GM20000 (cell line): ENCODE measurements at places on chromosomes 11 and 22.
A peak's percentile ranks its signal among the peaks of the same experiment; 100 is the strongest.

- DNase-seq: no peak
Measured at GRCh38 chr11:898143-898511, 12.5 kb downstream of the CHID1 start.

- DNase-seq: no peak
Measured at GRCh38 chr11:118606844-118607228, 579 bp upstream of the PHLDB1 start.

GRCh38 chr11:28346209-28346608 lies 238.0 kb downstream of the METTL15 start:
- no peak for DNase-seq

- no peak for DNase-seq
Measured at GRCh38 chr11:14449302-14449714, 50.3 kb downstream of the COPB1 start.

- DNase-seq: no peak
Measured at GRCh38 chr11:12680246-12680939, 6.2 kb downstream of the TEAD1 start.

GRCh38 chr11:36619502-36619901 lies 21.5 kb upstream of the RAG2 start:
- DNase-seq: no peak

- DNase-seq: no peak
Measured at GRCh38 chr11:87320123-87320522, 282.4 kb downstream of the TMEM135 start.

DNA sequence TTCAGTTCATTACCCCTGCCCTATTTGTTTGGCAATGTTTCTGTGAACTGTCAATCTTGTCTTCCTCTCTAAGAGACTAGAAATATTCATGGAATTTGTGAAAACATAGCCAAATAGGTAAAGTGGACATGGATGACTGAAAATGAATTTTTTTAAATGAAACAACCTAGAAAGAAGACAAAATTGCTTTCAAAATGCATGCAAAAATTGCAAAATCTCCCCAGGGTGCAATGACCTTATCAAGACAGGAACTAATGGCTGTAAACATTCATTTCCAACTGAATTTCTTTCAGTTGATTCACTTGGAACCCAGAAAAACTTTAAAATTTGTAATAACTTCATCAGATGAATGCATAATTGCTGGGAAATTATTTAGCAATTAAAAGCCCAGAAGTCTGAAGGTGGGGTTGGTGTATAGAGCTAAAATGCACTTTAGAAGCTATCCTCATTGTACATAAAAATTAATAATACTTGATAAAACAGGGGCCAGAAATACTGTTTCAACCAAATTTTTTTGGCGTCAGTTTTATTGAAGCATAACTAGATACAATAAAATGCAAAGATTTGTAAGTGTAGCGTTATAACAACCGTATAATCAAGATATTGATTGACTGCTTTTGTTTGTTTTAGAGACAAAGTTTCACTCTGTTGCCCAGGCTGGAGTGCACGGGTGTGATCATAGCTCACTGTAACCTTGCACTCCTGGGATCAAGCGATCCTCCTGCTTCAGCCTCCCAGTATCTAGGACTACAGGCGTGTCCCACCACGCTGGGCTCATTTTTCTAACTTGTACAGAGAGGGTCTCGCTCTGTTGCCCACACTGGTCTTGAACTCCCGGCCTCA lies 27.6 kb upstream of the SLC35C1 start:
- DNase-seq: no peak

DNA sequence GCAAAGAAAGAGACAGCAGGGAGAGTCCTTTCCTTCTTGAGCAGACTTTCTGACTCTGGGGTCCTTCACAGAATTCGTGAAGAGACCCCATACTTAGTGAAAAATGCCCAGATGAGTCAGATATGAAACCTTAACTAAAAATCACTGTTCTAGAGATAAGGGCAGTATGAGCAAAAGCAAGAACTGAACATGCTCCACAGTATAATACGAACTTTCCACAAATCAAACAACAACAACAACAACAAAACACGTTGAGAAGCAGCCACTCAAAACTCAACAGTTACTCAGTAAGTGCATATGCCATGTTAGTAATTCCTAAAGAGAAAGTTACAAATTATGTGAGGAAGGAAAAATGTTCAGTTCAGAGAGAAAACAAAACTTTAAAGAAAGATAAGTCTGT lies 44.3 kb downstream of the PITPNB start:
- no peak for DNase-seq

GRCh38 chr11:64316672-64317324 lies 561 bp downstream of the TRMT112 start:
- DNase-seq: no peak

GRCh38 chr11:94785509-94785908 lies 17.4 kb downstream of the AMOTL1 start:
- no peak for DNase-seq

- no peak for DNase-seq
Measured at GRCh38 chr11:2176389-2176900, 4.8 kb upstream of the TH start.

GRCh38 chr11:120657306-120658070 lies 145.9 kb downstream of the GRIK4 start:
- peak; percentile 38 for DNase-seq

DNA sequence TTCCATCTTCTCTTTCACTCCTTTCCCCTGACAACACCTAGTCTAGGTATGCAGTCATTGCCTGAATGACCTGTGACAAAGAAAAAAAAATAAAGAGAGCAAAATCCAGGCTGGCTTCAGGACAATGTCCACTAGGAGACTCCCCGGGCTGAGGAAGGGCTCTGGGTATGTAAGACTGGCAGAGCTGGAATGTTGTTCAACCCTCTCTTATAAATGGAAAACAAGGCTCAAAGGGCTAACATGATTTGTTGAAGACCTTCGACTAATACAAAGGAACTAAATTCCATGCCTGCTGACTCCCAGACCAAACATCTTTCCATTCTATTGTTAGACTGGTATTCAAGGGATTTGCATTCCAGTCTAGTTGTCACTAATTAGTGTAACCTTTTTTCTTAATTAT lies 122.2 kb downstream of the ARL14EP start:
- DNase-seq: no peak

DNA sequence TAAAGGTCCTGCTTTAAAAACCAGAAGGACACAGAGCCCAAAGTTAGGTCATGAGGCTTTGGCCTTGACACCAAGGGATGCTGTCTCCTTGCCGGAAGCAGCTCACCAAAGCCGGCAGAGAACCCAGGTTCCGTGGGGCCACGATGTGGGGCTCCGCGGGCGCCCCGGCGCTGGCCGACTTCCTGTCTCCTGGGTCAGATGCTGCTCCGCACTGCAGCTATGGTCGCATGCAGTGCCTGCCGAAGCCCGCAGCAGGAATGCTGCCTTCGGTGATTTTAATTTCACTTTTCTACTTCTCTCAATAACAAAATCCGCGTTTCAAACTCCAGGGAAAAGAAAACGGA lies 454 bp upstream of the OTUB1 start:
- DNase-seq: peak; percentile 82

DNA sequence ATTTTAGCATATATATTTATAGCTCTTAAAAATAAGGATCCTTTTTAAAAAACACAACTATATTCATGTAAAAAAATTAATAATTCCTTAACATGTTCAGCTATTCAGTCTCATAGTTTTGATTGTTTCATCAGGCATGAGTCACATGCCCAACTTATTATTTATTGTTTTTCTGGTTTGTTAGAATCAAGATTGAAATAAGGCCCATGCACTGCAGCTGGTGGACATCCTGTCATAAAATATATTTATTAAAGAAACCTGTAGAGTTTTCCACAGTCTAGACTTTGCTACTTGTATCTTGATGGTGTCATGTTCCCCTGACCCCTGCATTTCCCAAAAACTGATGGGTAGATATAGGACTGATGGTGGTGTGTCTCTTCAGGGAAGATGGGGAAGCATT lies 77.4 kb downstream of the PARVA start:
- no peak for DNase-seq

DNA sequence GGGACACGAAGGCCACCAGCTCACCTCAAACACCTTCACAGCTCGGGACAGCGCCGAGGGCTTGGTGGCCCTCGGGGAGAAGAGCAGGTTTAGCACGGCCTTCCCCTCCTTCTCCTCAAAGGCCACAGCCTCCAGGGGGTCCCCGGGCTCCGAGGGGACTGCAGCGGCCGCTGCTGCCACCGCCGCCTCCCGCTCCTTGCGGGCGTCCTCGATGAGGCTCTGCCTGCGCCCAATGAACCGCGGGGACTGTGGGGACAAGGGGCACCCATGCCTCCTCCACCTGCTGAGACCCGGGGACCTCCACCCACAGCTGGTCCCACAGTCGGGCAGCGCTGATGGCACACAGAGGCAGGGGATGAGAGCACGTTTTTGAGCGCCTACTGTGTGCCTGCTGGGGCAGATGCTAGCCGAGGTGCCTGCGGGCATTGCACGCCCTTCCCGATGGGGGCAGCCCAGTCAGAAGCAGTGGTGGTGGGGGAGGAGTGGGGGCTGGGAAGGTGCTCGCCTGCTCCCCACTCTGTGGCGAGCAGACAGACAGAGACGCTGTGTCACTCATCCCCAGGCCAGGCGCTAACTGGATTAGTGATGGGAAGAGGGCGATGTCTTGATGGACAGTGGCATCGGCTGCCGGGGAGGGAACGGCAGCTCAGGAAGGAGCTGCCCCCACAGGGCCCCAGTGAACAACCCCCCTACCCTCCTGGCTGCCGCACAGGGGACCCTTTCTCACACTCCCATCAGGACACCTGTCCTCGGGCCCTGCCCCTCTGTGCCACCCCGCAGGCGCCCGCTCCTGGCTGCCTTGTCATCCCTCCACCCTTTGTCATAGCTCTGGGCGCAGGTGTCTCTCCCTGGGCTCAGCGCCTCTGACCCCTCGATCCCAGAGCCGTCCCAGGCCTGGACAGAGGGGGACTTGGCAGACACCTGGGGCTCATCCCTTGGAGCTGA lies 1.7 kb downstream of the TH start:
- DNase-seq: no peak

- no peak for DNase-seq
Measured at GRCh38 chr22:36015155-36015810, 13.3 kb downstream of the RBFOX2 start.

DNA sequence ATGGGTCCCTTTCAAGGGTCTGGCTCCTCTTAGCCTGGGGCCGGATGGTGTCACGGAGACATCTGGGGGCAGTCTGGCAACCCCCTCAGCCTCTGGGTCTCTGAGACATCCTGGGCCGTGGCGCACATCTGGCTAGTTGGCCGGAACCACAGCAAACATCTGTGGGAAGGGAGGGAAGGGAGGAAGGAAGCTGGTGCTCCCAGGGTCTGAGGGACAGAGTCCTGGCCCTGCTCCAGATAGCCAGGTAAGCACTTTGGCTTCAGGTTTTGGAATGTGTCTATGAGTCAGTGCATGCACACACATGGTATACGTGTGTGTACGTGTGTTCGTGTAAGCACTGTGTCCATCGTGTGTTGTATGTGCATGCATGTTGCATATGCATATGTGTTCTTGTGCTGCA lies 225.1 kb downstream of the MN1 start:
- DNase-seq: no peak

GRCh38 chr11:77668760-77669159 lies 31.2 kb upstream of the CLNS1A start:
- no peak for DNase-seq

DNA sequence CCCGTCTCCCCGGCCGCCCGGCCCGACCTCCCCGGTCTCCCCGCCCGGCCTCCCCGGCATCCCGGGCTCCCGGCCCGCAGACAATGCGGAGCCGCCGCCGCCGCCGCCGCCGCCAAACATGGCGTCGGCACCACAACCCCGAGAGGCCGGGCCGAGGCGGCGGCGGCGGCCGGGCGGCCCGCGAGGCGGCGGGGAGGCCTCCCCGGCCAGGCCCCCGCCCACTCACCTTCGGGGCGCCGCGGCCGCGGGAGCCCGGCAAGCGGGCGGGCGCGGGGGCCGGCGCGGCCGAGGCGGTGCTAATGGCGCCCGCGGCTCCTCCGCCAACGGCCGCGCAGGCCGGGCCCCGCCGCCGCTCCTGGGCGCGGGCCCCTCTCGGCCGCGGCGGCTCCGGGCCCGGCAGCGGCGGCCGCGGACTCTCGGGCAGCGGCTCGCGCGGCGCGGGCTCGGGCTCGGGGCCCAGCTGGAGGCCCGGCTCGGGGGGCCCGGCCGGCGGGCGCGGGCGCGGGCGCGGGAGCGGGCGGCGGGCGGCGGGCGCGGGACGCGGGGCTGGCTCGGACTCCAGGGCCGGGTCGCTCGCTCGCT lies 311 bp downstream of the BRD1 start:
- peak; percentile 79 for DNase-seq

- no peak for DNase-seq
Measured at GRCh38 chr11:8828580-8829361, 82.2 kb upstream of the AKIP1 start.

DNA sequence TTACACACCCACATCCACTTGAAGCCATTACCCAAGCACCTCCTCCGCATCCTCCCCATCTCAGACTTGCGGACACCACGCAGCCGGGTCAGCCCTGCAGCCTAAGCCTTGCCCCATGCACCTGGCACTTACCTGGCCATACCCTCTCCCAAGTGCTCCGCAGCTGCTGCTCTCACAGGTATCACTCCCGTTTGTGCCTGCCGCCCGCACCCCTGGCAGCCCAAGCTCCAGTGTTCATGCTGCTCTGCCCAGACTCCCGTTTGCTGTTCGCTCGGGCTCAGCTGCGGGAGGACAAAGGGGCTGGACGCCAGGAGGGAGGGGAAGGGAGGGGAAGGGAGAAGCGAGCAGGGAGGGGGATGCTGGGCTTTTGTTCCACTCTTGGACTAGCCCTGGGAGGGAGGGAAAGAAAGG lies at the start of gene KLHL35:
KLHL35 (minus strand) TSS at position 293 of the 411 bp plus-strand sequence. CDS start 2,574 bp downstream, outside the sequence.
- DNase-seq: no peak

DNA sequence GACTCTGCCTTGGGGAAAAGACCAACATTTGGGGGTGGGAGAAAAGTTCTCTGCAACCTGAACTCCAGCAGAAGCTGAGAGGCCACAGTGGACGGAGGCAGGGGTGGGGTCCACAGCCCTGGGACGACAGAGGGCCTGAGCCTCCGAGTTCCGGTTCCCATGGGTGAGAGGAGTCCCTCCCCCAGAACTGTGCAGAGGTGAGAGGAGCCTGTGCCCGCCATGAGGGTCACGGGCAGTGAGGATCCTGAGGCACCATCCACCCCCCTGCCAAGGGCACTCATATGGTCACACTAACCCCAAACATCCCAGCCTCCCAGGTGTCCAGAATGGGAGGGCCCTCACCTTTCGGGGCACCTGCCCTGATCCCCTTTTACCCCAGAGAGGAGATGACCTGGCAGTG lies 30.5 kb downstream of the KIAA0930 start:
- no peak for DNase-seq

DNA sequence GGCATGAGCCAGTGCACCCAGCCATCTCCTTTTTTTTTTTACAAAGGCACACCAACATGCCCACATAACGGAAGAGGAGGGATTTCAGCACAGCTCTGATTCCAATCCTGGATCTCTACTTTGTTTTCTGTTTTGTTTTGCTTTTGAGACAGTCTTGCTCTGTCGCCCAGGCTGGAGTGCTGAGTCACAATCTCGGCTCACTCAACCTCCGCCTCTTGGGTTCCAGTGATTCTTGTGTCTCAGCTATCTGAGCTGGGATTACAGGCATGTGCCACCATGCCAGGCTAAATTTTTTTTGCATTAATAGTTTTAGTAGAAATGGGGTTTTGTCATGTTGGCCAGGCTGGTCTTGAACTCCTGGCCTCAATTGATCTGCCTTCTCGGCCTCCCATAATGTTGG lies 28.1 kb downstream of the VSTM5 start:
- no peak for DNase-seq
